Smooth muscle cell of the umbilical artery (primary cell): ENCODE measurements at places on chromosomes 4 and X. TPM values are rescaled to one million over a fixed set of nuclear protein-coding genes. Genes with fewer than 3 reads are reported as not detected.

IL2 gene
- not detected in 2 replicates for total RNA-seq

IRF2 gene
- total RNA-seq, result 23.5 and 29.7 TPM in 2 replicates

ARMCX2 gene
- total RNA-seq, result 131 and 151 TPM in 2 replicates

ATP8A1 gene
- total RNA-seq, result 0.59 and 0.65 TPM in 2 replicates

C1GALT1C1 gene
- total RNA-seq, result 50.6 and 57.0 TPM in 2 replicates

ADRA2C gene
- 0.89 and 2.6 TPM in 2 replicates for total RNA-seq

HSPA4L gene
- total RNA-seq, result 11.0 and 21.2 TPM in 2 replicates

PLAC8 gene
- total RNA-seq, result not detected in 2 replicates

TCEAL9 gene
- total RNA-seq, result 105 and 140 TPM in 2 replicates

WDFY3 gene
- 62.7 and 99.5 TPM in 2 replicates for total RNA-seq

VCX gene
- not detected in 2 replicates for total RNA-seq

EIF4E gene
- 229 and 397 TPM in 2 replicates for total RNA-seq
